Caco-2 (cell line): ENCODE measurements at places on chromosomes 5 and 9. TPM values are rescaled to one million over a fixed set of nuclear protein-coding genes. Genes with fewer than 3 reads are reported as not detected.

- no peak for DNase-seq
Measured at GRCh38 chr5:151624476-151624875, 33.3 kb upstream of the FAT2 start.

DNA sequence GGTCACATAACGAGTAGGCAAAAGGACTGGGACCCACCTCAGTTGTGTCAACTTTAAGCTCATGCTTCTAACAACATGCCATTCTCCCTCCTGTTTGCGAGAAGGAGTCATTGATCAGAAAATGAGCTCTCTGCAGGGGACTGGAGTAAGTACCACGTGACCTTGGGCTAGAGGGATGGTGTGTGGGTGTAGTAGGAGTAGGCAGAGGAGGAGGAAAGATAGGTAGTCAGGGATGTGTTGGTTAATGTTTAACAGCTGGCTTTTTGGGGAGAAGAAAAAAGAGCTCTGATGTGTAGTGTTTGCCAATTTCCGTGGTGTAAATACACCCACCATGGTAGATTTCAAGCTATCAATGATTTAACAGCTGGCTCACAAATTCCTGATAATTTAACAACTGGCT is 160.3 kb upstream of the TBC1D2 start:
- DNase-seq, result no peak

DNA sequence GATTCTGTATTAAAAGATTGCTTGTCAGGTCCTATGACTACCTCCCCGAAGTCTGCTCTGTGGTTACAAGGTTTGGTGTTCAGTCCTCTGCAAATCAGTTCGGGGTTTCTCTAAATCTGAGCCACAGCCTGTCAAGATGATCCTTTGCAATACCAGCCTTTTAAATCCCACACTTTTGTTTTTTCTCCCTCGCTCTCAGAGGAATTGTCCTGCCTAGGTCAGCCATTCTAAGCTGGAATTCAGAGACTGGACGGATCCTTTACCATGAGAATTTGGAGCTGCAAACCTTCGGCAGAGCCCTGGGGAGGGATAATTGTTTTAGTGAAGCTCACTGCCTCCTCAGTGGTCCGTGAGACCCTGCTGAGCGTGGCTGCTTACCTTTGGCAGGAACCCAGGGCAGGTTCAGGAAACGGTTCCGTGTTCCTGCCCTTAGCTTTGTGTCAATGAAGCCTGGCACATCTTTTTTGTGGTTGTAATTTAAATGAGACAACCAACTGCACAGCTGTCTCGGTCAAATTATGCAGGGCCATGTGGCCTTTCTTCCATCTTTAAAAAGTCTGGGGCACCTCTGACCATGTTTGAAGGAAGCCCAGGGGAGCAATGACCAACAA is 47.2 kb downstream of the EBF1 start:
- DNase-seq, result no peak

DNA sequence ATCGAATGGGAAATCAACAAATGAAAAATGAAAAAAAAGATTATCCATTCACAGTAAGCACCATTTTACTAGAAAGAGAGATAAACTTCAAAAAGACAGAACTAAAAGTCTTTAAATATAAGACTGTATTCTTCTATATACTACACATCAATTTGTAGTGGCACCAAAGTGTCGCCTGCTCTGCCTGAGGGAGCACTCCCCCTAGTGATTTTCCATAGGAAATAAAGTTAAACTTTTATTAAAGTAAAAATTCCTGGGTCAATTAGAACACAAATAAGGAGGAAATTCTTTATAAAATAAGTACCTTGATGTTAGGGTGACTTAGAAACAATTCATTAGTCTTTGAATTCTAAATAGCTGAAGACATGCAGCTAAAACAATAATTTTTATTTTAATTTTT is 9.7 kb downstream of the RAD1 start:
- no peak for DNase-seq

DNA sequence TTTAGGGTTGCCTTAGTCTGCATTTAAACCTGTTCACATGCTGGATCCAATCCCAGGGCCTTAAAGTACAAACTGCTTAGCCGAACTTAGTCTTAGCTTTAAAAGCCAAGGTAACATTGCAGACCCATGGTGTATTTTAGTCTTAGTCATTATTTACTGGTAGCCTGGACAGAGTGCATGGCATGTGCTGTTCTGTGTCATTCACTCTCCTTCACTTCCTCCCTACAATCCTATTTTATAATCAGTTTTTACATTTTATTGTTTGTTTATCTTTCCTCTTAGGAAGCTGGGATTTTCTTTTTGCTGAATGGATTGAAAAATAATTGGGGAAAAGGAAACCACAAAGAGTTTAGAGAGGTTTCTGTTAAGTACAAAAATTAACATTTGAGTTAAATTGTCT is 29.4 kb upstream of the TAL2 start:
- no peak for DNase-seq

GRCh38 chr5:14428302-14429081 is 153.1 kb upstream of the OTULINL start:
- no peak for DNase-seq

GRCh38 chr9:2228132-2228531 is 213.0 kb downstream of the SMARCA2 start:
- peak; percentile 40 for DNase-seq

- DNase-seq, result no peak
Measured at GRCh38 chr5:82666312-82666711, 388.2 kb upstream of the RPS23 start.

- DNase-seq, result no peak
Measured at GRCh38 chr5:81639556-81639955, 111.3 kb downstream of the SSBP2 start.

DNA sequence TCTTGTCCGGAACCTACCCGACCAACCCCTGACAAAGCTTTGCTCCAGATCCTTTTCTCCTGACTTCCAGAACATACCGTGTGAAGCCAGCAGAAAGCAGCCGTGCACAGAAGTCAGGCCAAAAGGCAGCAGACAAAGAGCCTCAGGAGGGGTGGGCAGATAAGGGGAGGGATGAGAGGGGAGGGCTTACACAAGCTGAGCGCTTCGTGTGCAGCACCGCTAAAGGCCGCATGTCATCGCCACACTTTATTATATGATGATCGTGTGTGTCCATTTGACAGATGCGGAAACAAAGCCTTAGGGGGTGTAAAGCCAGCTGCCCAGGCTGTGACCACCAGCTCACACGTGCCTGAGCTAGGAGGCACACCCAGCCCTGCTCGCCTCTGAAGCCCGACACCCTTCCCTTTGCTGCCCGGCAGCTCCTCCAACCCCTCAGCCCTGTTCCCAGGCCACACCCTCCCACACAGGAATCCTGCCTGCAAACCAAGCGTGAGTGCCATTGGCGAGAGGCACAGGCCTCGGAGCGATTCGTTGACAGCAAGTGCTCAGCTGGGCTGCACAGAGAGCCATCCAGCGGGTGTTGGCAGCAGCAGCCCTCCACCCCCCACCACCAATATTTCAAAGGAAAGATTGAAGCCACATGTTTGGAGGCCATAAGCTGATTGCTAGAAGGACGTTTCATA is 170.5 kb upstream of the SMIM23 start:
- peak; percentile 57 for DNase-seq

NR6A1 gene
- 30.6 and 33.6 TPM in 2 replicates for total RNA-seq

MARVELD2 gene
- total RNA-seq, result 47.2 and 50.3 TPM in 2 replicates
